Brain pericyte (primary cell): ENCODE measurements at places on chromosomes 5 and 9.
A peak's percentile ranks its signal among the peaks of the same experiment; 100 is the strongest.

DNA sequence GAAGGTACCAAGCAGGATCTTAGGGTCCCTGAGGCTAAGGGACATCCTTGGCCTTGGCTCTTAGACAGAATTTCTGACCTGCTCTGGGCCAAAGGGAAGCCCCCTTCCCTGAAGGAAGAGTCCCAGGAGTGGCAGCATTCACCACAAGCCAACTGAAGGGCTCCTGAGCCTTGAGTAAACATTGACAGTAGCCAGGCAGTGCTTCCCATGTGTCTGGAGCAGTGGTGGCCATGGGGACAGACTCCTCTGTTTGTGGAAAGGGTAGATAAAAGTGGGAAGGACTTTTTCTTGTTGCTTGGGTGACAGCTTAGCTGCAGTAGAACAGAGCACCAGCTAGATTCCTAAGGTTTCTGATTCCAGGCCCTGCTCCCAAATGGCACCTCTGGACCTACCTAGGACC lies 61.4 kb upstream of the VLDLR start:
- DNase-seq, result no peak

GRCh38 chr5:159619826-159620225 lies 289.5 kb upstream of the IL12B start:
- DNase-seq, result no peak

- no peak for DNase-seq
Observed at GRCh38 chr9:101485924-101486692, 47.5 kb upstream of the RNF20 start.

- DNase-seq, result no peak
Observed at GRCh38 chr5:152113401-152113800, 188.8 kb upstream of the GLRA1 start.

- DNase-seq, result no peak
Observed at GRCh38 chr9:131809941-131810344, 70.1 kb upstream of the RAPGEF1 start.

DNA sequence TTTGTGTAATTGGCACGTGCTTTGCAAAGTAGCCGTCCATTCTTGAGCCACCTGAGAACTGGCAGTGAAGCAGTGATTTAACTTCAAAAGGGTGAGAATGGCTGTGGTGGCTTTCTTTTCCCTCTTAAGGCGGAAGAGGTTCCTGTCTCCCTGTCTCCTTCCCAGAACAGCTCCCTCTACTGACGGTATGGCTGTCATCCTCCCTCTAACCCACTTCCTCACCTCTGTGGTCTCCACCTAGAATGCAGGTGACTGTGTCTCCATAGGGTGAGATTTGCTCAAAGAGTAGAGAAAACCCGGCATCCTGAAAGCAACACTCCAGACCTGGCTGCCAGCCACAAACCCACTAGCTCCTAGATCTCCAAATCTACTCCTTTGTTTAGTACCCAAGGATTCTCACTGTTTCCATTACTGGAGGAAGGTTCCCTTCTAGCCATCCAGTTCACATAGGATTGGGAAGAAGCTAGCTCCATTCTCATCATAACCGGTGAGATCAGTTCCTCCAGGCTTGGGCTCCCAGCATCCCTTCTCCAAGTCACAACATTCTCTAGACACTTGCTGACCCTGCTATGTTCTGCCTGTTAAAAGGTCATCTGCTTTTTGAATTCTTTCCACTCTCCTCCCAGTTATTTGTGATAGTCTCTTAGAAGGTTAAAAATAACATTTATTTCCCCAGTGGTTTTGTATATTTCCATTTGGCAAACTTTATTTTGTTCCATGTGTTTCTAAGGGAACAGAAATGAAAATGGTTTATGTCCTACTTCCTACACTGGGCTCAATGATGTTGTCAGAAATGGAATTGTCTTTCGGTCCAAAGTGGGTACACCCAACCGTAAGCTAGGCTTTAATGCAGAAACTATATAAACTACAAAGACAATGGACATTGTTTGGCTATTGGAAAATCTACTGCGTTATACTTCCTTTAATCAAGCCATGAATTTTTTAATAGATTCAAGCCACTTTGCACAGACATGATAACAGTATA lies 269.4 kb downstream of the CWC27 start:
- DNase-seq, result no peak

GRCh38 chr5:10364186-10364689 lies 10.7 kb downstream of the MARCHF6 start:
- DNase-seq, result no peak

GRCh38 chr5:158451203-158451992 lies 592.5 kb upstream of the CLINT1 start:
- peak; percentile 20 for DNase-seq

- DNase-seq, result no peak
Observed at GRCh38 chr9:118091226-118091625, 387.0 kb downstream of the TLR4 start.

DNA sequence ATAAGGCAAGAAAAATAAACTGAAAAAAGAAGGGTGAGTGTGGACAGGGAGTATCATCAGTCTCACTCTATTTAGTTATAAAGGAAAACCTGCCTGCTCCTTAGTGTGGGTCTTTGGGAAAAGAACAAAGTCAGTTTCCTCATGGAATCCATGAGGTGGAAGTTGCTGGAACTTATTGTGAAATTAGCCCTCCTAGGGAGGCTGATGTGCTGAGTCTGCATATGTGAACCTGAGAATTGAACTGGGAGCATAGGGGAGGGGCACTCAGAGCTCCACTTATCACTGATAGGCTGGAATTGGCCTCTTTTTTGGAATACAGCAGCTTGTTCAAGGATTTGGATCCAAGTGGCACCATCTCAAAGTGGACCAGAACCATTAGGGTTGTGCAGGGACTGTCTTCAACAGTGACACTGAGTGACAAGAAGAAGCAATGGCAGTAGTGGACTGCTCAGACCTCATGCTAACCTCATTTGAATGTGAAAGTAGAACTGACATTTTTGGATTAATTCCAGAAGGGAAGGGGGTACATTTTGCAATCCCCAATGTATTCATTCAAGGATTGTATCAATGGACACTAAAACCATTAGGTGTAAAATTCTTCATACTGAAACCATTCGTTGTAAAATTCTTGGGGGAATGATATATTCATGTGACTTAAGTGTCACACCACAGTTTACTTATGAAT lies 103.6 kb upstream of the KLF9 start:
- peak; percentile 10 for DNase-seq

DNA sequence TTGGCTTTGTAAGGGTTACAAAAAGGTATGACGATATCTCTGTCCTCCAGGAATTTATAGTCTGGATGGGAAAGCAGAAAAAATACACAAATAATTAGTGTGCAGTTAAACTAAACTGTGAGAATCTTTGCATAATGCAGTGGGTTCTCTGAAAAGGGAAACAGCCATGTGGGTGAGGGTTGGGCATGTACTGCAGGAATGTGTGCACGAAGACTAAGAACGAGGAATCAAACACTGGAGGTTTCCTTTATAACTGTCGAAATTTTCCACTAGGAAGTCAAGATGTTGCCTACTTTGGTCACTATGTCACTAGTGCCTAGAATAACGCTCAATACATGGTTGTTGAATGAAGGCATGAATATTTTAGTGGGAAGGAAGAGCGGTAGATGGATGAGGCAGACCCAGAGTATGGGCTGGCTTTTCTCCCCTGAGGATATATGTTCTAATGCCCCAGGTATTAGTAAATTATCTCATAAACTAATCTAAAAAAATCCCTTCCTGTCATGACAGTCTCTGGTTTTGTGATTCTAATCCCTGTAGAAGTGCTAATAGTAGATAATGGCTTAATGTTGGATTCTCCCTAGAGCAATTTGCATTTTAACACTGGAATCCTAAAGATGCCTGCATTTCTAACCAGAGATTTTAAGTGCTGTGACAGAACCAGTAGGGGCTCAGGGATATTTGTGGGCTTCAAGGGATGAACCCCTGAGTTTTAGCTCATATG lies 227.3 kb downstream of the NMUR2 start:
- no peak for DNase-seq

GRCh38 chr5:180647941-180648500 lies 1.4 kb downstream of the FLT4 start:
- no peak for DNase-seq

DNA sequence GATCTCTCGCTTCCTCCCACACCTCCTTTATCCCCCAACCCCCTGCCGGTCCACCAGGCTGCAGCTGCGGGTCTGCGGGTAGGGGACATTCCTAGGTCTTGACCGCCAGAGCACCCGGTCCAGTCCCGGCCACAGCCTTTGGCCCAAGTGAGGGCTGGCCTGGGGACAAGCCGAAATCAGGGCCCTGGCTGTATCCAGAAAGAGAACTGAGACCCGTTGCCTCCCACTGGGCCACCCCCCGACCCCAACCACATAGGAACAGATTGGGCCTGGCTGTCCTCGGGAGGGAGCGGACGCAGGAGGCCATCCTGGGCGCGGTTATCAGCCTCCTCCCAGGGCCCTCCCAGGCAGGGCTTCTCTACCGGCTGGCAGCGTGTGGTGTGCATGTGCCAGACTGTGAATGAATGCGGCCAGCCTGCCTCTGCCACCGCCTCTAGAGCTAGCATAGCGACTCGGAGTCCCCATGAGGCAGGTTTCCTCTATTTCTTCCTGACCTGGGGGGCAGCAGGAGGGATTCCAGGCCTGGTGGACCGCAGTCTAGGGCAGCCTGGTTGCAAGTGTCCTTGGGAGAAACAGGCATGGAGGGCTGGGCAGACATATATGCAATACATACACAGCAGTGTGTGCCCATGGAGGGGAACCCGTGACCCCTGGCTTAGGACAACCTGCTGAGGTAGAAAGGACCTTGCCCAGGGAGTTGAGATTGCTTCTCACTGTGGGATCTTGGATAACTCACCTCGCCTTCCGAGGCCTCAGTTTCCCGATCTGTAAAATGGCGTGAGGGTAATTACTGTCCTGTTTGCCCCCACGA lies 1.2 kb downstream of the N4BP3 start:
- no peak for DNase-seq

- DNase-seq, result no peak
Observed at GRCh38 chr5:94243612-94244011, 374.8 kb downstream of the KIAA0825 start.

GRCh38 chr9:5562806-5563416 lies 52.6 kb downstream of the PDCD1LG2 start:
- no peak for DNase-seq

DNA sequence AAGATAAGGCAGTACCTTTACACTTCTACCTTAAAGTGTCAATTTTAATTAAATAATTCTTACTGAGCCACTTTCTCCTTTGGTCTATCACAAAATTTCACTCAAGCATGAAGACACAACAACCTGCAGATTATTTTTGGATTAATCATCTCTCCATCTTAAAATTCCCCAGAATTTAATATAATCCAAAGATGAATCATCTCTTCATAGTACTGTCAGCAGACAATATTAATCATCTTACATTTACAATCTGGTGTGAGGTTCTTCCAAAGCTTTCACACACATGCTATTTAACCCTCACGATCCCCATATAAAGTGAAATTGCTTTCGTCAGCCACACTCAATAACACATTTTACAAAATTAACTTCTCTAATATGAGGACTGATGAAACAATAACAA lies 43.0 kb downstream of the LHFPL2 start:
- DNase-seq, result no peak

DNA sequence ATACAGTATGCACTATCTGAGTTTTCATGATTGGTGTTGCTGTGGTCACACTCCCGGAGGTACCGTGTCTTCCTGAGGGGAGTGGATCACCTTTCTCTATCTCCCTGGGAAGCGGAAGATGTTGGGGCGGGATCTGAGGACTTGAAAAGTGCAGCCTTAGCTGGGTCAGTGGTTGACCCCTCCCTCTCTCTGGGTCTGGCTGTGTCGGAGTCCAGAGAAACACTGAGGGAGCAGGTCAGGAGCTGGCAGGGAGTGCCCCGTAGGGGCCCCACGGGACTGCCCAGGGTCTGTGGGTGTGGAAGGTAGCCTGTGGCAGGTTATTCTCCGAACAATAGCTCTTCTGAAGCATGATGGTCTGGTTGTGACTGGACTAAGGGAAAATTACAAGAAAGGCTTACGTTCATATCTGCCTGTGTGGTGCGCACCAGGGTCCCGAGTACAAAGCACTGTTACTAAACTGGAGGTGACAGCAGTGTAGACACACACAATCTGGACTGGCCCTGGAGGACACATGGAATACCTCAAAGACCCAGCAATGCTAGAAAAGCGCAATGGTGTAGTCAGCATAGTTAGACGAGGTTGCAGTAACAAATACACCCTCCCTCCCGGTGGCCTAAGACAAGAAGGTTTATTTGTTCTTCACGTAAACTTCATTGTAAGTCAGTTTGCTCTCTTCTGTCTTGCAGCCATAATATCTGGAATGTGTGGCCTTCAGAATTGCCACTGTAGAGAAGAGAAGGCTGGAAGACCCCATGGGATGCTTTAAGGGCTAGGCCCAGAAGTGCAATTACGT lies 9.4 kb upstream of the ZFP62 start:
- no peak for DNase-seq

DNA sequence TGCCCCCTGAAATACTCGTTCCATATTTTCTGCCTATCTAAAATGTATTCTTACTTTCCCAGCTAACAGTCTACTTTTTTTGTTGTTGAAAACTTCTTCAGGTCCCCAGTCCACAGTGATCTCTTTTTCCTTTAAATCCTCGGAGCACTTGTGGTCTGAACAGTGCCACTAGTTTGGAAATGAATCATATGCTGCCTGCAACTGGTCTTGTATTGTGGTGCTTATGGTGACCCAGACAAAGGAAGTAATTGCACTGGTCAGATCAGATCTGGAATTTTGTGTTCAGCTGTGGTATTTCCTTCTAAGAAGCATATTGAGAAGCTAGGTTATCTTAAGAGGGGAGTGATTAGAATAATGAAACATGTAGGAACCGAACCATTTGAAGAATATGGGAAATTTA lies 2.9 kb downstream of the UNC13B start:
- no peak for DNase-seq

DNA sequence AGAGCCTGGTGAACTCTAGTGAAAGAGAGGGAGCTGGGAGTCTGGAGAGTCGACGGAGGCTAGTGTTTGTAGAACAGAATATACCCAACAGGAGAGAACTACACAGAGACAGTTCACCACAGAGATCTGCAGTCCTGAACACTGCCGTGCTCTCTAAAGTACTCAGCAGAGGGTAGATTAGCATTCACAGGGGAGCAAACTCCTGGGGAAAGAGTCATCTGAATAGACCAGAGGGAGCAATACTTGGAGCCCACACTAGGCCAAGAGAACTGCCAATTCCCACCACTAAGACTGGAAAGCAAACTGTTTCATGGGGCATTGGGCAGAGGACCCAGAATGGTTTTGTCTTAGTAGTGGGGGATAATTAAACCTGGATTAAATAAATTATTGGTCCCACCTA lies 235.6 kb downstream of the EDIL3 start:
- no peak for DNase-seq

DNA sequence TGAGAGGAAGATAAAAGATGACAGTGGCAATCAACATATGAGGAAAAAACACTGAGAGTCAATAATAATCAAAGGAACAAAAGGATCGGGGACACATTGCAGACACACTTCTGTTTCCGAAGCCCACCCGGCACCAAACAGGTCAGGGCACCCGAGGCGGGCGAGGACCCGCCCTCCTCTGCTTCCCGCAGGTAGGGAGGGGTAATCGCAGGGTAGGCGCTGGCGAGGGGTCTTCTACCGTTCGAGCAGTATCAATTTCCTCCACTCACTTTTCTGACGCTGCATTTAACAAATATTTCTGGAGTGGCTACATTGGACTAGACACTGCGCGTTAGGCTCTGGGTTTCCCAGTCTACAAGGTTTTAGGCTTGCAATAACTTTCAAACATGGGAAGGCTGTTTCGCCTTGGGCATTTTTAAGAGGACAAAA lies 1.3 kb downstream of the TXN start:
- no peak for DNase-seq

GRCh38 chr9:33135470-33135958 lies 31.6 kb downstream of the B4GALT1 start:
- no peak for DNase-seq
